CD8-positive, alpha-beta T cell (primary cell): ENCODE measurements at places on chromosomes 7 and 10.

DNA sequence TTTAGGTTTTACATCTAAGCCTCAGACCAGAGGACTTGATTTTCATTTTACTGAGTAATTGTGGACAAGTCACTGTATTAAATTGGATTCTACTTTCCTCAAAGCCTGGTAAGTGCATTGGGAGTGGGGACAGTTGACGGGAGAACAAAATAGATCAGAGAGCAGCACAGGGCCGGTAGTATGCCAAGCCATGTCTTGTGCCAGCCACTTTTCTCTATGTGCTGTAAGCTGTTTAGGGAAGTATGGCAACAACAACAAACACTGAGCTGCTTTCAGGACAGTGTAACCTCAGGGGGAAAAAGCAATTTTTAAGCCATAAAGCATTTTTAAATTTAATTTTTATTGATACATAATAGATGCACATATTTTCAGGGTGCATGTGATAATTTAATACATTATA, 365.9 kb upstream of the IGFBP3 start:
- no peak for DNase-seq

GRCh38 chr7:124084024-124084423, 51.2 kb upstream of the TMEM229A start:
- no peak for DNase-seq

GRCh38 chr7:15199482-15199881, 296.9 kb upstream of the DGKB start:
- DNase-seq, result no peak

- peak; percentile 43 for DNase-seq
These were observed 431 bp downstream of the ZYX start for GRCh38 chr7:143381427-143382125.

GRCh38 chr10:102738692-102739121, 5.0 kb upstream of the WBP1L start:
- DNase-seq, result no peak

DNA sequence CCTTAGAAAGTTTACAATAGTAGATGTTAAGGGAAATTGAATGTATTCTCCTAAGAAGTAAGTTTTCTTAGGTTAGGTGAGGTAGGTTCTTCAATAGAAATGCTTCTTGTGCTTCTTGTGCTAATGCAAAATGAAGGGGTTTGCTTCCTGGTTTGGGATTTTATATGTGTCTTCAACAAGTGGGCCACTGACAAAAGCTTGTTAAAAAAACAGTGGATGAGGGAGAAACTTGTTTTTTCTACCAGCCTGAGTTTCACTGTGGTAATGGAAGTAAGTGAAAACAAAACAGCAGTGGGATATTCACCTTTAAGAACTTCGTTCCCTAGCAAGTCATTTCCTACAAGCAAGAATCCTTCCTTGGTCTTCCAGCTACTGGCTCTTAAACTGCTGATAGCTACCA, 107.5 kb downstream of the FOXP2 start:
- no peak for DNase-seq

DNA sequence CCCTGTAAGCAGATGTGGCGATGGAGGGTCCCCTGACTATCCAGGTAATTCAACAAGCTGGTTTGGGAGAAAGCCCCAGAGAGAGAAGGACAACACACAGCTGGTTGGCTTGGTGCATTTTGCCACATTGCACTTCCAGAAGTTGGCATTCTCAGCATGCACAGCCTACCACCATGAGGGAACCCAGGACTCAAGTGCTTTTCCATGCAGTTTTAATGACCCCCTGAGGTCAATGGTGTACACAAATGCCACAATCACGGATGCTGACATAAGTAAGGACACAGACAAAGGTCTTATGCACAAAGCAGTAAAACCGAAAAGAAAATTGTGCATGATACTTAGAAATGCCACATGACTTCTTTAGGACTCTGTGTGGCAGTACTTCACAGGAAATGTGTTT, 645.1 kb downstream of the KCNMA1 start:
- DNase-seq, result no peak
